ENCODE measurements at places on chromosomes 7 and 10. TPM values are rescaled to one million over a fixed set of nuclear protein-coding genes. Genes with fewer than 3 reads are reported as not detected.

The ERVW-1 gene
- total RNA-seq: not detected

The INMT gene
- total RNA-seq: 0.11 TPM

The FBXO24 gene
- total RNA-seq: 1.4 TPM

The TAS2R4 gene
- total RNA-seq: 1.1 TPM

The PDIA4 gene
- 710 TPM for total RNA-seq

The HOXA9 gene
- 8.6 TPM for total RNA-seq

The HTRA1 gene
- 44.5 TPM for total RNA-seq

The SEC61G gene
- 625 TPM for total RNA-seq

The ADCYAP1R1 gene
- not detected for total RNA-seq

The OR2A7 gene
- not detected for total RNA-seq

The TRPV5 gene
- not detected for total RNA-seq

All from uterine smooth muscle cell (primary cell).